Activated CD8-positive, alpha-beta memory T cell treated with anti-CD3 and anti-CD28 coated beads, Interleukin-2, amount 10 ng/mL, durations not matched to agents 7 days and 5 days (primary cell): ENCODE measurements at places on chromosomes 11 and 22. TPM values are rescaled to one million over a fixed set of nuclear protein-coding genes. Genes with fewer than 3 reads are reported as not detected.

Gene MS4A12
- not detected for total RNA-seq

Gene CD6
- 181 TPM for total RNA-seq

Gene PKNOX2
- total RNA-seq, result not detected

Gene LRRC56
- total RNA-seq, result 2.1 TPM

Gene NTM
- total RNA-seq, result not detected

Gene WT1
- not detected for total RNA-seq

Gene ART5
- total RNA-seq, result not detected
